ENCODE measurements at places on chromosomes 5 and 9.

DNA sequence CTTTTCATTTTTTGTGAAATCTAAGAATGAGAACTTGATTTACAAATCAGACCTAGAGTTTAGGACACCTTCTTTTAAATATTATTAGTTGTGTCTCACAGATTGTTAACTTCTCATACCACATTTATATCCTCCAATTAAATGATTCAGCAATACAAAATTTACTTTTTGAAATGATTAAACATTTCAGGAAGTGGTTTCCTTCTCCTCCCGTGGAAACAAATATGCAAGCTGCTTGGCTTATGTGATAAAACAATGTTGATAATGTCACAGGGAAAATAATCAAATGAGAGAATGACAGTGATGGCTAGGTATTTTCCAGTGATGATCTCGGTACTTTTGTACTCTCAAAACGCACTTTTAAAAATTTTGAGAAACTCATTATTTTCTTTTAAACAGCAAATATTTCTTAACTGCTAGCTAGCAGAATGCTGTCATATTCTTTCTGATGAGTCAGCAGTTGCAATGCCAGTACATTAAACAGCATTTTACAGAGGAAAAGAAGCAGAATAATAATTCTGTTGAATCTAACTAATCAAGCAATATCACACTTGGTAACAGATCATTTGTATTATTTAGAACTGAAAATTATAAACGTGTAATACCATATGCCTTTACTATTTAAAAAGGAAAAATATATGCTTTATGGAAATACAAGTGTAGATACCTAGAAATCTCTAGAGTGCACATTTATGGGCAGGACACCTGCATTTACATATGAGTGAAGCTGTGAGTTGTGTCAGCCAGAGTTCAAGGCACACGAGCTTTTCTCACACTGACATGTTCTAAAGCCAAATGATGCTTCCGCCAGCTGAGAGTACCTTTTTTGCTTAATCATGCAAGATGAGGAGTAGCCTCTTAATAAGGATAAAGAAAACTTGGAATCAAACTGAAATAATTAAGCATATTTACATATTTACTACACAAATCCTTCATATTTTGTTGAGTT is 53.6 kb upstream of the CDH18 start:
- DNase-seq: no peak

- DNase-seq: no peak
These were observed 127.8 kb upstream of the DHFR start for GRCh38 chr5:80782626-80783025.

DNA sequence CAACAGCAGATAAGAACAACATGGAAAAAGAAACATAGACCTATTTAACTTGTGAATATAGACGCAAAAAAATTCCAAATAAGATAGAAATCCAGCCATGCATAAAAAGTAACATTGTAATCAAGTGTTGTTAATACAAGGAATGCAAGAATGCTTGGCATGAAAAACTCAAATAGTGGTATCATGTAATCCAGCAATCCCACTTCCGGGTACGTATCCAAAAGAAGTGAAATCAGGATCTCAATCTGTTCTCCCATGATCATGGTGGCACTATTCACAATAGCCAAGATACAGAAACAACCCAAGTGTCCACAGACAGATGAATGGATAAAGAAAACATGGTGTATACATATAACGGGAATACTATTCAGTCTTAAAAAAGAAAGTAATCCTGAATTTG is 437.4 kb downstream of the ARHGEF28 start:
- DNase-seq: no peak

- no peak for DNase-seq
These were observed 49.0 kb downstream of the PDE8B start for GRCh38 chr5:77259476-77259875.

- DNase-seq: no peak
These were observed 113.3 kb upstream of the ZNF608 start for GRCh38 chr5:124859556-124860290.
